ENCODE measurements at places on chromosomes 1 and 21.

DNA sequence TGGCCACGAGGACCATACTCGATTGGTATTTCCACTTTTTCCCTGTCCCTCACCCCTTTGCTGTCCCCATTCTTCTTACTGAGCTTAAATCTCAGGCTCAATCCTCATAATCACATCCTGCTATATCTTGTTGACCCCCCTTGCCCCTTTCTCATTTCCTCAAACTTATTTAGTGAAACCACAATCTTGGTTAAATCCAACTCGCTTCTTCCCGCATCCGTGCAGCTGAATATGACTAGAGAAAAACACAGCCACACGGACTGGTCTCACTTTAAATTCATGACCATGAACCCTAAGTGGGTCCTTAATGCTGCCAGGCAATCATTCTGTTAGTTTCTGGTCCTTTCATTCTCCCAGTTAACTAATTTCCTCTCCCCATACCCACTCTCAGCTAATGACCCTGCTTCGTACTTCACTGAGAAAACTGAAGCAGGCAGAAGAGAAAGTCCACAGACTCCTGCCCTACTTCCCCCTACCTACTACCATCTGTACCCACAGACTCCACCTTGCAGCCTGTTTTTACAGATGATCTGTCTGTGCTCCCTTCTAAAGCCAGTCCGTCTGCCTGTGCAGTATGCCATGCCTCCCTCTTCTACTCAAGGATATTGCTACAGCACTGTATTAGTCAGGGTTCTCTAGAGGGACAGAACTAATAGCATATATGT is 96.8 kb upstream of the LMO4 start:
- no peak for DNase-seq

GRCh38 chr1:226060427-226060826 is 2.1 kb upstream of the H3-3A start:
- no peak for DNase-seq

DNA sequence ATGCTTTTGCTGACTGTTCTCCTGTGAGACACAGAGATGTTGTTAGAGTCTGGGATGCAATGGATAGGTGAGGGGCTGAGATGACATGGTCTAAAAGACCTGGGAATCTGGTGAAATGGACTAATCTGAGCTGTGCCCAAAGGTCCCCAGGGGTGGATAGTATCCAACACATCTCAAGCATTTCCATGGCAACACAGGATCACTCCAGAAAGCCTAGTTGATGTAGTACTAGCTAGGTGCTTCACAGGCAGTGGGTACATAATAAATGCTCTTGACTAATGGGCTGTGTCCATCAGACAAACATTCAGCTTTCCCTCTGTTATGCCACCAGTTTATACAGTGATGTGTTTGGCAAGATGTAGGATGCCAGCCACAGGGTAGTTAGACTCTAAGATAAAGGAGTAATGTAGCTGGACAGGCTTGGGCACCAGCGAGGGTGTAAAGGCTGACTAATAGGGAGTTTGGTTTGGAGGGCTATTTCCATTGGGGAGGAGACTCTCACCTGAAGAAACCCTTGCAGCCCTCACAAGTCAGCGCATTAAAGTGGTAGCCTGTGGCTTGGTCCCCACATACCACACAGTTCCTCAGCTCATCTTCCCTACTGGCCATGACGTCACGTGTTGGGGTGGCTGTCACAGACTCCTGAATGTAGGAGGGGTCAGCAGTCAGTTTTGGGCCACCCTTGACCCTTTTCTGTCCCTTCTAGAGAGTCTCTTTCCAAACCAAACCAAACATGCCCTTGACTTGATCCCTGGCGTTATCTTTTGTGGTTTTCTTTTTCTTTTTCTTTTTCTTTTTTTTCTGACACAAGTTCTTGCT is 1.8 kb downstream of the NR1I3 start:
- no peak for DNase-seq

GRCh38 chr1:108190686-108191416 is 9.3 kb downstream of the SLC25A24 start:
- DNase-seq: no peak

GRCh38 chr1:15288173-15288926 is 41.3 kb downstream of the FHAD1 start:
- DNase-seq: no peak

- DNase-seq: no peak
These were observed 1.6 kb downstream of the CNIH4 start for GRCh38 chr1:224358237-224358636.

- no peak for DNase-seq
These were observed 146.3 kb upstream of the C8B start for GRCh38 chr1:57112148-57112547.

- DNase-seq: no peak
These were observed 34.8 kb downstream of the CDCP2 start for GRCh38 chr1:54117815-54118563.
